ENCODE measurements at places on chromosomes 4 and X.

DNA sequence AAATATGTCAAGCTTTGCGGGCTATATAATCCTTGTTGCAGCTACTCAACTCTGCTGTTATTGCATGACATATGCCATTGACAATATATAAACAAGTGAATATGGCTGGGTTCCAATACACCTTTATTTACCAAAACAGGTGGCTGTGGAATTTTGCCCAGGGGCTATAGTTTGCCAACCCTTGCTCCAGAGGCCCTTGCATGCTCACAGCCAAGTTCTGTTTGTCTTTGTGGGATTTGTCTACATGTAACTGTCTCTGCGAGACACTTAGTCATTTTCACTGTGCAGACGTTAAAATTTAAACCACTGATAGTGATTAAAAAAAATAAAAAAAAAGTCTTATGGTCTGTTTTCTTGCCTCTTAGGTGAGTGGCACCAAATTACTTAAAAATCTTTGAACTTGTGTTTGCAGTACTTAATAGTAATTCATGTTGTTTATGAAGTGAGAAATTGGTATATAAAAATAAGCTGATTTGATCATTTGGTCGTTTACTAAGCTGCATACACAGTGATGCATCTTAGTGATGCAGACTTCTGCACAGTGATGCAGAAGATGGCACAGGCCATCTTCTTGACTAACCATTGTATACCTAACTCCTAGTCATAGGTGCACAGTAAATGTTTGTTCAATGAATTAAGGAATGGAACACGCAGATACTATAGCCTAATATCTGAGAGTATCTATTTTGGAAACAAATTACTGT lies 170.9 kb downstream of the FRMPD4 start:
- no peak for DNase-seq

DNA sequence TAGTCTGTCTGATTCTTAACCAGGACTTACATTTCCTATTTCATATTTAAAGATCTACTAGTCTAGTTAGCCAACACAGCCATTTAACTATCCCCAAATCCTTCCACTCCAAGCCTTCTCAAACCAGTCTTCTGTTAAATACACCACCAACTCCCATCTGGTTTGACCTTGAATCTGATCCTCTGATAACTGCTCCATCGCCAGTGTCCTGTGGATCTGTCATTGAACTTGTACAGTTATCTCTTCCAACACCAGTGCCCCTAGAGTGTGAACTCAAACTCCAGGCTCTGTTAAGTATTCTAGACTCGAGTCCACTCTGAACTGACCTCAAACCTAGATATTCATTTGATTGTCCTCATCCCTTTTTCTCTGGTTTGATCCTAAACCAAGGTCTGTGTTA lies 14.4 kb downstream of the WDR13 start:
- DNase-seq: no peak

DNA sequence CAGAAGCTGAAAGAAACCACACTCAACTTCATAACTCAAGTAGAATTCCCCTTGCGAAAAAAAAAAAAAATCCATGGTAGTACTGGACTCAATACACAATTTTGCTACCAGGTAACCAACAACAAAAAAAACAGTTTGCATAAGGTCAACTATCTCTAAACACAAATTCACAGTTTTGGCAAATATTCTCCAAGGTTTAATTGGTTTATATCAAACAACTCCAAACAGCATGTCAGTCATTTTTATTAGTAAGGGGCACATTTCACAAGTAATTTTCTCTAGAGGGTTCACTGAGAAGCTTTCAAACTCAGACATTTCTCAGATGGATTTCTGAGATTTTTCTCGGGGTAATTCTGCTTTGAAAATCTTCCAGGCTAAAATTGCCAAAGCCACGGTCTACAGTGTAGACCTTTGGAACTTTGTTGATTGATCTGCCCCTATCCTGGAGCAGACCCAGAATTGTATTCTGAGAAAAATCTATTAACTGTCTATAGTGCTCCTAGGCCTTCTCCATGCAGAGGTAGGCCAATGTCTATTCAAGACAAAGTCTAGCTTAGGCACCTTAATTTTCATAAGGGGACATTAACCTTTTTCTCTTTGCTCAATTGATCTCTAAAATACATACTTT lies 73.7 kb upstream of the NFKB1 start:
- DNase-seq: no peak

GRCh38 chrX:9134366-9134765 lies 100.4 kb upstream of the FAM9B start:
- DNase-seq: no peak

DNA sequence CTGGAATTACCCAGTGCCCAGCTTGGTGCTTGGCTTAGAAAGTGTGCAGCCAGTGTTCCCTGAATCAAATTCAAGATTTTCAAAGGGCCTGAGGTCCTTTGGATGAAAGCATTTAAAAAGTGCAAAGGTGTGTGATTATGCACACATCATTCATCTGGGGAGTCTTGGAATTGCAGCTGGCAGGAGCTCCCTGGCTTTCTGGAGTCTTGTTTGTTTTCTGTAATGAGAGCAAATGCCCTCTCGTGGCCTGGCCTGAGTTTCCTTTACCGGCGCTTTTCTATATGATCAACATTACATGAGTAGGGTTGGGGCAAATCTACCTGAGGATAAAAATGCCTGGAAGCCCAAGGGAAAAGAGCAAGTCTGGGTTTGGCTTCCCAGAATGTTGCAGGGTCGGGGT lies 24.6 kb upstream of the SORCS2 start:
- no peak for DNase-seq

DNA sequence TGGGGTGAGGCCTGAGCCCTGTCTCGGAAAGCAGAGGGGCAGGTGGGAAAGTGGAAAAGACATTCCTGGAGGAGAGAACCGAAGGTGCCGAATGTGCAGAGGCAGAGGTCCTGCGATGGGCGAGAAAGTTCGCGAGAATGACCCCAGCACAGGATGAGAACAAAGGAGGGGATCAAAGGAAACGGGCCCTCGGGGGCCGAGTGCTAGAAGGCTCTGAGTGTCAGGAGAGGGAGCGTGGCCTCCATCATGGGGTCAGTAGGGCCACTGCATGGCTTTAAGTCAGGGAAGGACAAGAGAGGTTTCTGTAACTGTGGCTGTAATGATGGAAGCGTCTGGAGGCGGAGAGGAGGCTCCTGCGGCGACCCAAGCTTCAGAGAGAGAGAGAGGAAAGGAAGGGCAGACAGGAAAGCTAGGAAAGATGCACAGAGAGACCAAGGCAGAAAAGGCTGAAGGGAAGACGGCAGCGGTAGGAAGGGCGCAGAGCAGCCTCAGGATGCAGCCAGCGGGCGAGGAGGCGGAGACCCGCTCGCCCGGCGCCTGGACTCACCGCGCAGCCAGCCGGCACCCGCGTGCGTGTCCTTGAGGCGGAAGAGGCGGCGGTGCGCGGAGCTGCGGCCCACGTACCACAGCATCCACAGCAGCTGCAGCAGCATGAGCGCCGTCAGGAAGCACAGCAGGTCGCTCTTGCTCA lies 669 bp downstream of the OTOP1 start:
- no peak for DNase-seq

DNA sequence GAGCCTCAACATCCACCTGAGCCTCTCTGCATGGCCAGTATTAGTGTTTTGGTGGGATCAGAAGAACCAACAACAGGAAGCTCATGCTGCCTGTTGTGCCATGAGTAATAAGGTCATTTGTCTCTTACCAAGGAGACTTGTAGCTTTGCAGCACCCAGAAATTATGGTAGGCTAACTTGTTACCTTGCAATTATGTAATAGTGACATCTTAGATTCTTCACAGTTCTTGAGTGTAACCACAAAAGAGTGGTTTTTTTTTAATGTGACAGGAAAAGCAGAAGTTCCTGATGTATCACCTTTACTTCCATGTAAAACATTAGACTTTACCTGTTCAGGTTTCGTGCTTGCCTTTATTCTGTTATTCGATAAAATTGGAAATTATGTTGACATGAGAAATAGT lies 263.9 kb upstream of the CXXC4 start:
- no peak for DNase-seq

GRCh38 chr4:40395908-40396793 lies 61.0 kb downstream of the CHRNA9 start:
- DNase-seq: no peak

DNA sequence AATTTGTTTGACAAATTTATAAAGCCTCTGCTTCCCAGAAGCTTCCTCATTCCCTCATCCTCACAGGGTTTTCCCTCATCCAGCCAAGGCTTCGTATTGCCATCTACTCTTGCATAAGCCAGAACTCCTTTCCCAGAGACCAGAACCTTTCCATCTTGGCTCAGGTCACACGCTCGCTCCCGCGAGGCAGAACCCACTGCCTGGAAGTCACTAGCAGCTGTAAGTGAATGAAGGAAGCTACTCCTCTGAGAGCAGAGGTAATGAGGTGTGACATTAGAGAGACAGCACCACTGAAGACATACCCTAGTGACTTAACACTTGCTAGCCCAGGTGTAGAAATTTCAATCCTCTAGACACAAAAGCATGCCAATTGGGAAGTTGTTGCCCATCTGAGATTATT lies 52.5 kb downstream of the LHFPL1 start:
- DNase-seq: no peak

DNA sequence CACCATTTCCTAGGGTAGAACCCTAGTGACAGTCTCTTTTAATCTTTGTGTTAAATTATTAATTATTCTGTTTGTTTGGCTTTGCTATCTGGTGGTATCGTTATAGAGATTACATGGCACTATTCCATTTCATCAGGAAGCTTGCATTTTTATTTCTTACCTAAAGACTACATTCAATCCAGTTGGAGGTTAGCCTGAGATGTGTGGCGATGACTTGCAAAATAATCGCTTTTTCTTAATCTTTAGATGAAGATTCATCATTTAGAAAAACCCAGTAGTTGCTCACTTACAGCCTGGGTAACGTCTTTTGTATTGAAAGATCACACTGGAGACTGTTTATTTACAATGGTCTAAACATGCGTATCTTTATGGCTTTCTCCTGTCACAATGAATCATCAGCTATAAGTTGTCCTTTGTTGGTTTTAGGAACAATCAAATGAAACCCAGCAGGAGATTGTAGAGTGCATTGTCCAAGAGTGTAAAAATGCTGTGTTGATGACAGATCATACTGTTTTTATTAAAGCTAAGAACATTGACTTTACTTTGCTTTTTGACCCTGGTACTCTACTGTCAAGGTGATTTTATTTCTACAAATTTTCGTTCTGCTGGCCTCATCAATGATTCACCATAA lies 281.7 kb upstream of the PITX2 start:
- no peak for DNase-seq

DNA sequence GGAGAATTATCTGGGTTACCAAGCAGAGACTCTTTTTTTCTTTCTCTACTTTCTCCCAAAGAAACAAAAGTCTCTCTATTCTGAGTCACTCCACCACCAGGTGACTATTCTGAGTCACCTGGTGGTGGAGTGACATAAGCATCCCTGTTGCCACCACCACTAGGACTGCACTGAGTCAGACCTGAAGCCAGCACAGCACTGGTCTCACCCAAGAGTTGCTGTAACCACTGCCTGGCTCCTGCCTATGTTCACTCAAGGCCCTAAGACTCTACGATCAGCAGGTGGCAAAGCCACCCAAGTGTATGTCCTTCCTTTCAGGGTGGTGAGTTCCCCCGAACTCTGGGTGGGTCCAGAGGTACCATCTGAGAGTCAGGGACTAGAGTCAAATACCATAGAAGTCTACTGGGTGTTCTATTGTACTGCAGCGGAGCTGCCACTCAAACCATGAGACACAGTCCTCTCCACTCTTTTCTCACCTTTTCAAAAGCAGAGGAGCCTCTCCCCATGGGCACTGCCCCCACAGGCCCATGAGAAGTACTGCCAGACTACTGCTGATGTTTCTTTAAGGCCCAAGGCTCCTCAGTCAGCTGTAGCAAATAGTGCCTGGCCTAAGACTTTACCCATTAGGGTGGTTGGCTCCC lies 209.6 kb upstream of the IRS4 start:
- no peak for DNase-seq

DNA sequence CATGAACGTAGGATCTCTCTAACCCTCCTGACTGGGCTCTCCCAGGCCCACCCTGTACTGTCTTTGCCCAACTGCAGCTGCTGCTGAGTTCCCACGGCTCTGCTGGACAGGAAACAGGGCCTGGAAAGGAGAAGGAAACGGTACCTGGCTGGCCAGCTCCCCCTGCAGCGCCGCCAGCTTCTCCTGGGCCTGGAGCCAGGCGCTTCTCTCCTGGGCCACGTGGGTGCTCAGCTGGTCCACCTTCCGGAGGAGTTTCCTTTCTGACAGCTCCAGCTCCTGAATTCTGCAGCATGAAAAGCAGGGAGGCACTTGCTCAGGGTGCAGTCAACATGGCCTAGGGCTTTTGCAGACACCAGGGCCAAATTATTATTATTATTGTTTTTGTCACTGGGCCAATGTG lies 6.5 kb downstream of the C4orf50 start:
- DNase-seq: no peak

DNA sequence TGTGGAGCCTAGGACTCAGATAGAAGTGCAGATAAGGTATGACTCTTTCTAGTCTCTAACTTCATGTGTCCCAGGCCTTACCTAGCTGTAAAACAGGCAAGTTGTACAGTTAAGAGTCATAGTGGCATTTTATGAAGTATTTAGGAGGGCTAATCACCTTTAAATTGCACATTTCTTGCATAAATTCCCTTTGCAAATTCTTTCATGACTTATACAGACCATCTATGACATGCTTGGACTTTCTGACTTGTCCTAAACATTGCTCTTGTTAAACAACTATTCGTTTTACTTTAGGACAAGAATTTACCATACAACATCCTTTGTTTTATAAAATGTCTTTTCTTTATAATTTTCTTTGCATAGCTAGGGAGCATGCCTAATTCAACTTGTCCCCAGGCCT lies 7.8 kb upstream of the RRAGB start:
- DNase-seq: no peak

DNA sequence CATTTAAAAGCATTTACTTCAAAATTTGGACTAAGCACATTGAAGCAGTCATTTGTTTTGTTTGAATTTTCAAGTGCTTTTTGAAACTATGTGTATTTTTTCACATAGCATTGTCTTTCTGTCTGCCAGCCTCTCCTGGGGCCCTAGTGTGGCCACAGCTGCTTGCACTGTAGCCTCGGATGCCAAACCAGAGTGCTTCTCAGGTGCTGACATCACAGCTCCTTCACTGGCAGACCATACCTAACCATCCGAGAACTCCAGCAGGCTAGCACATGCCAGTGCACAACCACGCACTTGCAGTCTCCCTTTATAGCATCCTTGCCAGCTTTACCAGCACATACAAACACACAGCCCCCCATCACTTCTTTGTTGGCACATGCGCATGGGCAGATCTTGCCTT lies 1019.7 kb downstream of the STPG2 start:
- no peak for DNase-seq

- no peak for DNase-seq
Measured at GRCh38 chr4:121738780-121739535, 26.0 kb downstream of the SMIM43 start.

GRCh38 chrX:69618803-69619202 lies 2.9 kb downstream of the EDA start:
- no peak for DNase-seq

- no peak for DNase-seq
Measured at GRCh38 chr4:183989461-183989860, 84.4 kb downstream of the STOX2 start.

Data from naive thymus-derived CD8-positive, alpha-beta T cell (primary cell).